A549 treated with ZK216348 at 1 μM for 4 hours (cell line): ENCODE measurements at places on chromosomes 7 and 10. TPM values are rescaled to one million over a fixed set of nuclear protein-coding genes. Genes with fewer than 3 reads are reported as not detected.

VIPR2 gene
- not detected in 5 replicates for total RNA-seq

EFCAB10 gene
- 1.7 to 5.2 TPM (median 2.5 TPM) in 5 replicates for total RNA-seq

DLX5 gene
- total RNA-seq = not detected in 5 replicates

CYP26A1 gene
- total RNA-seq = 1.6 to 3.9 TPM (median 2.5 TPM) in 5 replicates

CYP3A4 gene
- total RNA-seq = not detected in 5 replicates

TACR2 gene
- 0.07 to 0.15 TPM (median 0.13 TPM) in 3 of 5 replicates, not detected in the others for total RNA-seq

EMX2 gene
- not detected in 5 replicates for total RNA-seq

CDC14C gene
- not detected in 5 replicates for total RNA-seq
